Fibroblast of upper back skin (primary cell): ENCODE measurements at places on chromosomes 5 and 9.

DNA sequence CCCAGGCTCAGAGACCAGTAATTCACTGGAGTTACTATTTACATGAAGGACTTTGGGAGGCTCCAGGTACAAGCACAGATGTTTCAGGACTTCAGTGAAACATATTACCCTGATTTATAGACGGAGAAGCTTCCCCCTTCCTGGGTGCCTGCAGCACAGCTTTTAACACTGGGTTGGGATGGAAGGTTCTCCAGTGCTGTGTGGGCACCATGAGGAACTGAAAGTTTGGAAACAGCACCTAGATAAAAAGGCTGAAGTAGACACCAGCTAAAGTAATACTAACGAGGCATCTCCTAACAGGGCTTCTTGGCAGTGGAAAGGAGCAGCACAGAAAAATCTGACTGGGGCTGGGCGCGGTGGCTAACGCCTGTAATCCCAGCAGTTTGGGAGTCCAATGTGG, 70.7 kb downstream of the GCNT1 start:
- no peak for DNase-seq

GRCh38 chr9:108549184-108549583, 306.6 kb downstream of the ACTL7B start:
- no peak for DNase-seq

DNA sequence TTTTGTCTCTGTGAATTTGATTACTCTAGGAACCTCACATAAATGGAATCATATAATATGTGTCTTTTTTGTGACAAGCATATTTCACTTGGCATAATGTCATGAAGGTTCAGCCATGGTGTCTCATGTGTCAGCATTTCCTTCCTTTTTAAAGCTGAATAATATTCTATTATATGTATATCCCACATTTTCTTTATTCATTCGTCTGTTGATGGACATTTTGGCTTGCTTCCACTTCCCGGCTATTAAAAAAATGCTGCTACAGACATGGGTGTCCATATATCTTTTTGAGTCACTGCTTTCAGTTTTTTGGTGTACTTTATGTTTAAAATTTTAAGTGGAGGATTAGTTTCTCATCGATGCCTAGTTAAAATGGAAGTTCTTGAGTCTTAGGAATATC, 59.8 kb upstream of the C5orf63 start:
- no peak for DNase-seq

DNA sequence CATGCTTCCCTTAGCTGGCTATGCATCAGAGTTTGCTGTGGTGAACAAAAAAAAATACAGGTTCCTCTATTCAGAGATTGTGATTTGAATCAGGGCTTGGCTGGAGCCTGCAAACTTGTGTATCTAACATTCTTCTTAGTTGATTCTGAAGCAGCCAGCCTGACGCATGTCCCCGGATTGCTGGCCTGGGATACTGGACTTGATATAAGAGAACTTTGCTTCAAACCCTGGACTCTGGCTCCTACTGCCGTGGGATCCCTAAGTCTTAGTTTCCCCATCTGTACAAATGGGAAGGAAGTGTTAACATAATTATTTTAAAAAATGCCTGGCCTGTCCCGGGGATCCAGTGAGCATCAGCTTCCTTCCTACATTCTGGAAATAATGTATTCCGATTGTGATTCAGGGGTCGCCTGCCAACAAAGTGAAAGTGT, 292.8 kb downstream of the ARHGEF28 start:
- DNase-seq: peak; percentile 36

GRCh38 chr9:6575324-6576034, 70.0 kb downstream of the GLDC start:
- DNase-seq: no peak

- no peak for DNase-seq
These were observed 5.0 kb upstream of the SQSTM1 start for GRCh38 chr5:179815491-179816249.

GRCh38 chr5:81125959-81126358, 107.2 kb upstream of the CKMT2 start:
- DNase-seq: no peak

- DNase-seq: no peak
These were observed 24.3 kb downstream of the CPLX2 start for GRCh38 chr5:175895686-175896102.

- DNase-seq: no peak
These were observed 114.3 kb downstream of the ASTN2 start for GRCh38 chr9:117300371-117301110.

GRCh38 chr5:12934722-12935121, 1009.8 kb downstream of the DNAH5 start:
- no peak for DNase-seq

- no peak for DNase-seq
These were observed 53.8 kb upstream of the SNCAIP start for GRCh38 chr5:122258241-122258640.

DNA sequence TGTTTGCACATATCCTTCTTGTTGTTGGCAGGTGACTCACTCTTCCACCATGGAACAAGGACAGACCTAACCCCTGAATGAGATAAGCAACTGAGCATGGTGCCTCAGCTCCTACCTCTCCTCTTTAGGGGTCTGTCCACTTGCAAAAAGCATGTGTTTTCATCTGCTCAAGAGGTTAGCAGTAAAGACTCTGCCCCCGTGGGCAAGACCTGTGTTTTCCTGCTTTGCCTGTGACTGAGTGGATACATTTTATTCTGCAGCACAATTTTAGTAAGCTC, 111.0 kb upstream of the LIFR start:
- DNase-seq: no peak

DNA sequence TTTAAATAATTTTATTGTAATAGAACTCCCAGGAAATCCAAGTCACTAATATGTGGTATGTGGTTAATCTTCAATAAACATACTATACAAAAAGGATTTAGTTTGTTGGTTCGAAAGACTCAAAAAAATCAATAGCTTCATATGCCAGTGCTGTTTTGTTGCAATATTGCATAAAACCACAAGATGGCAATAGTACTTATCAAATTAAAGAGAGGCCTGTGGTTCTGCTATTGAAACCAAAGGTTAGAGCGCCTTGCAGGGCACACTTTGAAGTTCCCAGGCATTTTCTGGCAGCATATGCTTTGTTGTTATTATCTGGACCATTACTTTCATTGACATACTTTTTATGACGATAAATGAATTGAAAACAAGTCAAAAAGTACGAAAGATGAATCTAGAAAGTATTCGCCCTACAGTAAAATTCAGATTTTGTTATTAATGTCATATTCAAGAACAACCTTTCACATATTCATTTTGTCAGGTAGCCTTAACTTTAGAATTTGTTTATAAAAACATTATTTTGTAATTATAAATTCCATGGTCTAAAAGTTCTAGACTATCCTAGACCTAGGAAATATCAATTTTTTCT, 316.3 kb downstream of the MCTP1 start:
- DNase-seq: peak; percentile 70

- DNase-seq: no peak
These were observed 140.8 kb downstream of the COL23A1 start for GRCh38 chr5:178449163-178450070.

DNA sequence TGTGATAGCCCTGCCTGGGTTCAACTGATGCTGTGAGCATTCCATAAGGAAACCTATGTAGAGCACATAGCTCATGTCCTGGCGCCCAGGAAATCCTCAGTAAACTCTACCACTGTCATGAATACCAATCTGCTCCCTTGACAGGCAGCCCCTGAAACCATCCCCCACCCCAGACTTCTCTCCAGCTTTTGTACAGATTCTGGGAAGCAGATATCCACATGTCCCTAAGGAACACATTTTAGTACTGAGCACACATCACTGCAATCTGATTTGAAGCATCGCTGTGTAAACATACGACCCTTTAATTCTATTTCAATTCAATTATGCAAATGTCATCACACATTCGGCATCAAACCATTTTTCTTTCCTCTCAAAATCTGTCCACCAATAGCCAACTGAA, 89.5 kb upstream of the FSTL4 start:
- no peak for DNase-seq

GRCh38 chr5:154117930-154118329, 72.6 kb upstream of the GALNT10 start:
- DNase-seq: peak; percentile 27

DNA sequence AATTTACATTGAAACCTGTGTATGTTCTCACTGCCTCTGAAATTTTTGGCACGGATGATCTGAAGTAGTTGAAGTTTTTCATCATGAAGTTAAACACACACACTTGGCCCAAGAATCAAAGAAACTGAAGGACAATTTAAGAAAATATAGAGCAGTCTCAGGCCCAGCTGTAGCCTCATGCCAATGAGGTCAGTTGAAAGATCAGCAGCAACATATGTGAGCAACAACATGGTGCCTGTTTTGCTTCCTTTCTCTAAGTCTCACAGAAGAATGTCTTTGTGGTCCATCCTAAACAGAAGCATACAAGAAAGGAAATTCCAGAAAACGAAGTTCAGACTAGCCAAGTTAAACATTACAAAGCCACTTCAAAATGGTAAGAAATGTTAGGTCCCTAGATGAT, 1737.2 kb downstream of the MAT2B start:
- peak; percentile 7 for DNase-seq

- peak; percentile 86 for DNase-seq
These were observed 592.5 kb upstream of the CLINT1 start for GRCh38 chr5:158451203-158451992.

GRCh38 chr5:174398171-174398570, 326.2 kb upstream of the MSX2 start:
- no peak for DNase-seq

- DNase-seq: peak; percentile 52
These were observed 99.0 kb downstream of the MUSK start for GRCh38 chr9:110767559-110768063.

GRCh38 chr9:137252555-137253506, 1.7 kb downstream of the STPG3 start:
- no peak for DNase-seq

DNA sequence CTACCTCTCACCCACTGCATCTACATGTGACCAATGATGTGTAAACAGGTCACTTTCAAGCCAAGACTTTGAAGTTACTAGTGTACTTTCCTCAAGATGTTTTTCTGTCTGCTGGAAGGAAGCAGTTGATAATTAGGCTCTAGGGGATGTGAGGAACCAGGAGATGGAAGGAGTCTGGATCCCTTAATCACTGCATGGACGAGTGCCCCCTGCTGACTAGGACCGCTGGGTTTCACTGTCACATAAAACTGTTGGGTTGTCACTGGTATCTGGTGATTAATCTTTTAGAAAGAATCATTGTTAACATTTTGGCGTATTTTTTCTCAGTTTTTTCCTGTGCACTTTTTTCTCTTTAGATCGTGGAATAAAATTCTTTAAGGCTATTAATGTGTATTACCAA, 79.5 kb downstream of the SREK1 start:
- DNase-seq: no peak

DNA sequence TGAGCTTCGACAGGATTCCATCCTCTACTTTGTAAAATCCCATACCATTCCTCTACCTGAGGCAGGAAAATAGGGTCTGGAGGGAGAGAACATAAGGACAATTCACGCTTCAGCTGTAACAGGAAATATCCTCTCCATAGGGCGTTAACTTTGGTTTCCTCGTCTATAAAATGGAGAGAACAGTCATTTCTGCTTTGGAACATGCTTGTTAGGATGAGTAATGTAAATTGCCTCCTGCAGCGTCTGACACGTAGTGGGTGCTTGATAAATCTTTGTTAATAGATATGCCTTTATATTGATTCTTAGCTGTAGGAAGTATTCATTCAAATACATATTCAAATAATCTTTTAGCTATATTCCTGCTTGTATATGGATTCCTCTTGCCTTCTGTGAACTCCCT, 711 bp upstream of the SUB1 start:
- no peak for DNase-seq

GRCh38 chr9:83182071-83182470, 119.1 kb upstream of the RASEF start:
- no peak for DNase-seq

DNA sequence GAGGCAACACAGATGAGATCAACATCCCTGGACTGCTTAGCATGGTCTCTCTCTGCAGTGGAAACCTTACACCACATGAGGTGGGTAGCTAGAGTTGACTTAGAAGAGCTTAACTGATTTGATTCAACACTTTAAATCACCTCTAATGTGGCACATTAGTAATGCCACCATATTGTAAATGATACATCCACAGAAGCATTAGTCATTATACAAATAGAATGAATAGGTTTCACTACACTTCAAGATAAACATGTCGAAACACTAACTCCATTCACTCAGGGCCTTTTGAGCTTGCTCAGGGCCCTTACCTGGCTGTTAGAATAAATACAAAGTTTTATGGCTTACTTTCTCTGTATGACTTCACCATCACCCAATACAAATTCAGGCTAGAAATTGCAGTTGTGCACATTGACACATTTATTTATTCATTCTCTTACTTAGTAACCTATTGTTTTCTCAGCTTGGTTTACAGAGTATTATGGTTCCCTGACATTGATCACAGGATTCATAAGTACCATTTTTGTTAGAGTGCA, 9.3 kb upstream of the SMAD5 start:
- DNase-seq: no peak

DNA sequence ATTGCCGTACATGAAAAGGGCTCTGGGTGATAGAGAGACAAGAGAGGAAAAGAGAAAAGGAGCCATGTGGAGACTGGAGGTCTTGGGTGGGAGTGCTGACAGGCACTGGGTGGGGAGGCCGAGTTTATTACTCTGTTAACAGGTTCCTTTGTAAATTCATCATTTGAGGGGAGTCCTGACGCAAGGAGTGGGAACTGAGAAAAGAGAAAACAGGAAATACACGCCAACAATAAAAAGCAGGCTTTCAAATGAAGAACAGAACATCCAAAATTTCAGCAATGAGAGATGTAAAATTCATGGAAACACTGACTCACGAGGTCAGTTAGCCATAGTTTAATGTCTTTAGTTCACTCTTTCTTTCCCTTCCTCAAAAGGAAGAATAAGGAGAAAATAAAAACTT, 342.8 kb downstream of the TMEM167A start:
- no peak for DNase-seq

DNA sequence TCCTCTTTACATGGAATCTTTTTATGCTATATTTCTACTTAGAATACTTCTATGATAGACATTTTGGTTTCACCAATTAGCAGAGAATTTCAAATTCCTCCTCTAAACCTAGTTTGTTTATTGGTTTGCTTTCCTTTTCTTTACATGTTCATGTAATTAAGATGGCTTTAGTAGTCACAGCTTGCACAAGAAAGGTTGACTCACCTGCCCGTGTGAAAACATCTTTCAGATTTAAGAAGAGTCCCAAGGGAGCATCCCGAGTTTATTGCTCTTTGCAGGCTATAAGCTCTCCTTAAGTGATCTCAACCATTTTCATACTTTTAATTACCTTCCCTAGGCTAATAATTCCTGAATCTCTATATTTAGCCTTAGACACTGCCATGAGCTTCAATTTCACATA, 28.9 kb downstream of the TYRP1 start:
- peak; percentile 41 for DNase-seq

DNA sequence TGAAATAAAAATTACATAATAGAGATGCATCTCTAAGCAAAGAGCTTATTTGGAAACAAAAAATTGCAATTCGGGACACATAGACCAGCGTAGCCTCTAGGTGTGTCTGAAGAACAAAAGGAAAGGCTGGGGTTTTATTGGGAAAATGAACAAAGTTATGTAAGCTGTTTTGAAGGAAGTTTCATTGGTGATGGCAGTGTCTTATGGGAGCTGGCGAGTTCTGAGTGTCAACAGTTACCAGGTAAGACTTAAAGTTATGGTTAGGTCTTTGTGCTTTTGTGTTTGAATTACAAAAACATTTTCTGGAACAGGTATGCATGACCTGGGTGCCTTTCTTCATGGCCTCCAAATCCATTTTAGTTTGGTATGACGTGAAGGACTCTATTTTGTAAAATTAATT, 48.9 kb downstream of the SLC27A6 start:
- no peak for DNase-seq

GRCh38 chr5:122273696-122274095, 38.3 kb upstream of the SNCAIP start:
- no peak for DNase-seq

GRCh38 chr5:170693701-170694100, 89.8 kb upstream of the GABRP start:
- DNase-seq: no peak
